Keratinocyte (primary cell): ENCODE measurements at places on chromosomes 12 and 14.

GRCh38 chr14:20327005-20327869 lies 5.8 kb downstream of the CCNB1IP1 start:
- DNase-seq = no peak

GRCh38 chr14:78561074-78561473 lies 390.9 kb downstream of the NRXN3 start:
- no peak for DNase-seq

DNA sequence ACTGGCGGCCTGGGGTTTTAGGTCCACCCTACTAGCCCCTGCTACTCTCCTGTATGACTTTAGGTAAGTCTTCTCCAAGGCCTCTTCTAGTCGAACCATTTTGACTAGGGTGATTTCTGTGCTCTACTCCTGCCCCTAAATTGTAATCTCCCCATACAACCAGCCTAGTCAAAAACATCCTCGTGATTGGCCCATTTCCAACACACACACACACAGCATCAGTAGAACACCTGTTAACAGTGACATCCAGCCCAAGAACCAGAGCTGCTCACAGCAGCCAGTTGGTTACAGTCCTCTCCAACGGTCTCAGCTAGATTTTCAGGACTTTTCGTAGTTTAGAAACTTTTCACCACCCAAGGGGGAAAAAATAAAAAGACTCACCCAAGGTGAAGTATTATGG lies 30.9 kb downstream of the NT5DC3 start:
- DNase-seq = no peak

- DNase-seq = no peak
Measured at GRCh38 chr14:22088614-22089342, 415.2 kb upstream of the OR4E1 start.

- DNase-seq = no peak
Measured at GRCh38 chr12:61213646-61214045, 1046.6 kb upstream of the USP15 start.

- no peak for DNase-seq
Measured at GRCh38 chr14:61091657-61092273, 110.7 kb downstream of the SLC38A6 start.

GRCh38 chr12:5913387-5913786 lies 31.7 kb downstream of the ANO2 start:
- no peak for DNase-seq

DNA sequence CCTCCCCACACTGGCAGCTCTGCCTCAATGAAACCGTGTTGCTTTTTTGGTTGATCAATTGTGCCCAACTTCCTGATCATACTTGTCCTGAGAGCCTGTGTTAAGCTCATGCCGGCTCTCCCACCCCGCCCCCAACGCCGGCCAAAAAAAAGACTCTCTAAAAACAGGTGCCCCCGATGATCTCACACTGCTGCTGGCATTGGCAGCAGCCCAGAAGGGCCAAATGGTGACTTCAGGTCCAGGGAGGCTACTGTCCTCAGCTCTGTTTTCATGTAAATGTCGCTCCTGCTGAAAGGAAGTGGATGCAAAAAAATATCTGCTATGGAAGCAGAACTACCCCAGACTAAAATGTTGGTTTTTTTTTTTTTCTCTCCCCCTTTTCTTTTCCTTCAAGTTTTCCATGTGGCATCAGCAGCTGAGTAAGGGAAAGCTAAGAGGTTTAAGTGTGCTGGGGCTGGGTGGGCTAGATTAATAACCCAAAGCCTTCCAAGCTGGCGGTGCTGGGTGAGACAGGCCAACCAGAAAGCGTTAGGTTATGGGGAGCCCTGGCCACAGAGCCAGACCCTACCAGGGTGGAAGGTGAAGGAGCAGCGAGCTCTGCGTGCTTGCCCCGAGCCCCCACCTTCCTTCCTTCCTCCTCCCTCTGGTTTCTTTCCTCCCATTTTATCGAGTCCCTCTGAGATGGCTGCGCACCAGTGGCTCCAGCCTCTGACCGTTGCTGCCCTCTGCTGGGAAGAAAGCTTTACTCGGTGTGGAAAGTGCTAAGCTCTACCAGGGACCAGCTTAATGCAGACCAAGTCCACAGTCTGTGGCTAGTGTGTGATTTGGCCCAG lies 396.1 kb downstream of the NRXN3 start:
- DNase-seq = peak; percentile 2

DNA sequence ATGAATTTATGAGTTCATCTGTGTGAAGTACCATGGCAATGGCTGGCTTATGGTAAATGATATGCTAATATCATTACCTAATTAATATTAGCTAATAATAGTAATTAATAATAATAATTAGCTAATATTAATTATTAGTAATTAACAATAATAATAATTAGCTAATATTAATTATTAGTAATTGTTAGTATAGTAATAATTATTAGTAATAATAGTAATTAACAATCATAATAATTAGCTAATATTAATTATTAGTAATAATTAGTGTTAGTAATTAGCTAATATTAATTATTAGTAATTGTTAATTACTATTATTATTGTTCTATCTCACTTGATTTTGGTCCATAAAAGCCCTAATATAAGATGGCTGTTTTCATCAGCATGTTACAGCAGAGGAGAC lies 19.8 kb downstream of the RERG start:
- no peak for DNase-seq

GRCh38 chr12:27756670-27757195 lies 23.3 kb upstream of the KLHL42 start:
- no peak for DNase-seq

DNA sequence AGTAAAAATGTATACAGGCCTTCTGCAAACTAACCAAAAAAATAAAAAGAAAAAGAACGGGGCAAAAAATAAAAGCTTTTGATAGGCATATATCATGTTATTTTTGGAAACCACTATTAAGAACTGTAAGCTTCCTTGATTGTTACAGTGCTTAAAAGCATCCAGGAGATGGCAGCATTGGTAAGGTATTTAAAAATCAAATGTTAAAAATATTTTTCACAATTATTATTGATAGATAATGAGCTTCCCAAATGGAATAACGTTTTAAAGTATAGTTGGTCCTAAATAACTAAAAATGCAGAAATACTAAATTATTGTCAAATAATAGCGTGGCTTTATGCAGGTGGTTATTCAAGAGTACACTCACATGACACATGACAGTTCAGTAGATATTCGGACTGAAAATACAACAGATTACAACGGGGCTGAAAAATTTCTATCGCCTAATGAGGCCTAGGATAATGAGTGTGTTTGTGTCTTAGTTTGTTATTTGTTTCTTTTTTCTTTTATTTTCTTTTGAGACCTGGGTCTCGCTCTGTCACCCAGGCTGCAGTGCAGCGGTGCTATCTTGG lies 127.2 kb upstream of the ATF7IP start:
- no peak for DNase-seq

DNA sequence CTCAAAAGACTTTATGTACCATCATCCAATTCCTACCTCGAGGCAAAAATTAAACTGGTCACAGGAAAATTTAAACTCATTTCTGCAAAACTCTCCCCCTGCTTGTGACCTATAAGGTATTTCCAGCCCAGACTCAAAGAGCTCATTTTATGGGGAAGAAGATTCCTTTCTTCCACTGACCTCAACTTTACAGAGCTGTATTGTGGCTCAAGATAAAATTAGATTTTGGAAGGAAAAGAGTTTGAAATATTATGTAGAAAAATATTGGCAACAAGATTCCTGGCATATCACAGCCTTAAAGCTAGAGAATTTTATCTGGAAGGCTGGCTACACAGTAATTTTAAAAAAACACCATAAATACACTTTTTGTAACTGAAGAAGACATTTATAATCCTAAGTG lies 91.7 kb downstream of the STXBP6 start:
- DNase-seq = no peak

DNA sequence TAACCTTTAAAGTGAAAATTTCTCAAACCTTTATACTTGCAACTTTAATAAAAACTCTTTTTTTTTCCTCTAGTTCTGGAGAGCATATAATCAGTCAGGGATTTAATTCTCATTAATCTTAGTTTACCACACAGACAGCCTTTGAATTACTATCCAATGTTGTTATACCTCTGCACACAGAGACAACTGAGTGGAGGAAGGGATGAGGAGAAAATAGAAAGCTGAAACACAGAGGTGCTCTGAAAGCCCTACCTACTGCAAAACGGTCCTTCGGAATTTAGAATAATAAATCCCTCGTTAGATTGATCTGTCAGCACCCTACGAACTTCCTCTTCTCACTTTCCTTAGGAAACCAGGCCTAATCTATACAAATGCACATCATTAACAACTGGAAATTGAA lies 122.1 kb downstream of the STXBP6 start:
- DNase-seq = no peak

- DNase-seq = no peak
Measured at GRCh38 chr14:89616852-89617341, 199.9 kb upstream of the FOXN3 start.

DNA sequence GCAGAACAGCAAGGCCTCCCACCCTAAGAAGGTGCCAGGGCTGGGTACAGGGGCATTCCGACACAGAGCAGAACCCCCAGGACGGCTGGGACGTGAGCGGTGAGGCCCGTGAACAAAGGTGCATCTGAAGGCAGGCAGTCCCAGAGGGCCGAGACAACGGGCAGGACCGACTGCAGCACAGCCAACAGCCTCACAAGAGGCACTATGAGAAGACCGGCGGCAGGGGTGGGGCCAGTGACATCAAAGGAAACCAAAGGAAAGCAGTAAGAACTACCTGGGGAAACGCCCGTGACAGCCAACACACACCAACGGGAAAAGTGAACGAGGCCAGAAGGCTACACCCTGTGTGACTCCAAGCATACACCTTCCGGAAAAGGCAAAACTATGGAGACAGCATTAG lies 9.1 kb downstream of the BTBD6 start:
- DNase-seq = no peak

- DNase-seq = peak; percentile 99
Measured at GRCh38 chr14:65356327-65356836, 56.1 kb upstream of the FUT8 start.

DNA sequence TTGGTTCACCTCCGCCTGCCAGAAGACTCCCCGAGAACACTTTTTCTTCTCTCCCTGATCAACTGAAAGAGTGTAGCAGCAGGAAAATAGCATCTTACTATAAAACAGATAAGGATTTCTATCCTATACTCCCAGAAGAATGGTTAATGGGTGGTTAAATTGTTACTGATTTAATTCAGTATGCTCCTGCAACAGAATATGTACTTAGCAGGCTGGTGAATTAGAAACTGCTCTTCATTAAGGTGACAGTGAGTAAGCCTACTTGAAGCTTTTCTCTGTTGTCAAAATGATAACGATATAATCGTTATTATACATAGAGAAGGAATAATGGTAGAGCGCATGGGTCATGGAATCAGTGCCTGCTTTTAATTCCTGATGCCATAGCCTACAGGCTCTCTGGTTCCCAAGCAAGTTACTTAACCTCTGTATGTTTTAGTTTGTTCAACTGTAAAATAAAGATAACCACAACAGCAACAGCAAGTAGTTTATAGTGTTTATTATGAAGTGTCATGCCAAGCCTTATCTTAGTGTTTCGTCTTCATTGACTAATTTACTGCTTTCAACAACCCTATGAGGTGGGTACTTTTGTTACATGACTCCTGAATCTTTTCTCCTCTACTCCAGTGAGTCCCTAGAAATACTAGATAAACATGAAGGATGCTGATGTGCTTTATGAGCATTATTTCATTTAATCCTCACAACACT lies 392.6 kb downstream of the CCDC91 start:
- no peak for DNase-seq

- DNase-seq = no peak
Measured at GRCh38 chr12:57012600-57013465, 3.5 kb downstream of the TAC3 start.

DNA sequence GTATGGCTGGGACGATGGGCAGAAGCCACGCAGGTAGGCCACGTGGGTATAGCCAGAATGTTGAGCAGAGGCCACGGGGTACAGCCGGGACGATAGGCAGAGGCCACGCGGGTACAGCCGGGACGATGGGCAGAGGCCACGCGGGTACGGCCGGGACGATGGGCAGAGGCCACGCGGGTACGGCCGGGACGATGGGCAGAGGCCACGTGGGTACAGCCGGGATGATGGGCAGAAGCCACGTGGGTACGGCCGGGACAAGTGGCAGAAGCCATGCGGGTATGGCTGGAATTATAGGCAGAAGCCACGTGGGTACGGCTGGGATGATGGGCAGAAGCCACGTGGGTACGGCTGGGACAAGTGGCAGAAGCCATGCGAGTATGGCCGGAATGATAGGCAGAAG lies 195.0 kb downstream of the TTC7B start:
- no peak for DNase-seq

- peak; percentile 13 for DNase-seq
Measured at GRCh38 chr14:33404054-33404453, 465.4 kb downstream of the NPAS3 start.

DNA sequence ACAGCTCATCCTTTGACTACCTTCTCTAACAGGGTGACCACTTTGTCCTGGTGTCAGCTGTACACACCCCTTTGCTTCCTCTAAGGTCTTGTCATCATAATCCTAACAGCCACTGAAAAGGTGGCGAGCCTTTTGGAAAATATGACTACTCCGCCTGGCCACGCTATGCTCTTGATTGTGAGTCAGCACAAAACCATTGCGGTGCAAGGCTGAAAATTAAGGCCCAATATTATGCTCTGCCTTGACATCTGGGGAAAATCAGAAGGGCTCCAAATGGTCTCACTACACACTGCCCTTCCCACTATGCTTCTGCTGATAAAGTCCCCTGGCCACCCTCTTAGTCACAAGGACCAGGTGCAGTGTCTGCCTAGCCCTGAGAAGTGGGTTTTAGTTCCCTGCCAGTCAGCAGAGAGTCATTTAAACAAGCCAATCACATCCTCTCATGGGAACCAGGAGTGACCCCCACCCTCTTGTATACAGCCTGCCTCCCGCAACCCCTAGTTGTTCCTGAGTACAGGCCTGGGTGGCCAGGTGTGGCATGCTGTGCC lies 34.3 kb downstream of the FGD6 start:
- DNase-seq = no peak

DNA sequence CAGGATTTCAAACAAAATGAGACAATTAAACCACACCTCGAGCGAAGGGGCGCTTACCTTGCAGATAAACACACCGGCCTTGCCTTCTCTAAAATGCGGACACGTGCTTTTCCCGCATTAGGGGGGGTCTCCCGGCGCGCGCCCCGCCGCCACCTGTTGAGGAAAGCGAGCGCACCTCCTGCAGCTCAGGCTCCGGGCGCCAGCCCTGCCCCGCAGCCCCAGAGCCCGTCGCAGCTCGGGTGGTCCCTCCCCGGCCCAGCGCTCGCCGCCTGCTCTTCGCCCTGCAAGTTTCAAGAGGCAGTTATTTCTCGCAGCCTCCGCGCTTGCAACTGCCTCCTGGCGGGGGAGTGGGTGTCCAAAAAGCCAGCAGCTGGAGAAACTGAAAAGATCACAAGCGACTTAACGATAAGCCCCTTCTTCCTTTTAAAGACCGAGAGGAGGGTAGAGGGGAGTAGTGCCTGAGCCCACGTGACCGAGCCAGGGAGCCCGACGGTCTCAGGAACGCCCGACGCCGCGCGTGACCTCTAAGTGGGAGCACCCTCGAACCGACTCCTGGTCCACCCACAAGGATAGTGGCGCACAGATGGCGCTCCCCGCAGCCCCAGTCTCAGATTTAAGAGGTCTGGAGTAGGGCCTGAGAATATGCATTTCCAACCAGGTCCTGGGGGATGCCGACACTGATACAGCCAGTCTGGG lies at the start of gene ESR2:
TSS of gene ESR2 (minus strand) at position 396 of the 696 bp plus-strand sequence. CDS start 11,386 bp downstream, outside the sequence.
- DNase-seq = no peak

GRCh38 chr14:65696801-65697200 lies 284.3 kb downstream of the FUT8 start:
- no peak for DNase-seq

GRCh38 chr12:106142591-106143261 lies 4.0 kb upstream of the NUAK1 start:
- DNase-seq = no peak

GRCh38 chr12:95972832-95973456 lies 23.2 kb downstream of the HAL start:
- DNase-seq = no peak
